Left renal pelvis (tissue), 4 donors: ENCODE measurements at places on chromosomes 6 and 20.
A peak's percentile ranks its signal among the peaks of the same experiment; 100 is the strongest.

- DNase-seq, result no peak
Measured at GRCh38 chr20:50376888-50377459, 133.2 kb upstream of the PTPN1 start.

DNA sequence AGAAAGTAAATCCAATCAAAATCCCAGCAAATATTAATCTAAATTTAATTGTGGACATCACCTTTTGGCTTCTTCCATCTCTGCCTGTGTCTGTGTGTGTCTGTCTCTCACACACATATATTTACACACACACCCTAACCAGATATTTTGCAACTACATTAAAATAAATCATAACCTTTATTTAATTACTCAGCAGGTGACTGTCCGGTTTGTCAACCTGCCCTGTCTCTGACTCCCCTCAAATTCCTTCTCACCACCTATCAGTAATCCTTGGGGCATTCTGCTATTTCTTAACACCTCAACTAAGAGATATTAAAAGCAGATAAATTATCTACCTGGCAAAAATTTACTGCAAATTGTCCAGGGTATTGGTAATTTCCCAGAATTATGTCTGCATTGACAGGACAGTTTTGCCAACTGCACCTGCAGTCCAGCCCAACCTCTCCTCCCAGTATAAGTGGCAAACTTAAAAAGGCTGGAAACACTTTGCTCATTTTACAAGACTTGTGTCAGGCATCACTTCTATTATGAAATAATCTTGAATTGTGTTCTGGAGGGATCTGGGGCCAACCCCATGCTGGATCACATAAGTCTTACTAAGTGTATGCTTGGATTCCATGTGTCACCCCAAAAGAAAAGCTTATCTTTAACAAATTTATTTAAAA is 216.1 kb downstream of the GMDS start:
- no peak for DNase-seq

DNA sequence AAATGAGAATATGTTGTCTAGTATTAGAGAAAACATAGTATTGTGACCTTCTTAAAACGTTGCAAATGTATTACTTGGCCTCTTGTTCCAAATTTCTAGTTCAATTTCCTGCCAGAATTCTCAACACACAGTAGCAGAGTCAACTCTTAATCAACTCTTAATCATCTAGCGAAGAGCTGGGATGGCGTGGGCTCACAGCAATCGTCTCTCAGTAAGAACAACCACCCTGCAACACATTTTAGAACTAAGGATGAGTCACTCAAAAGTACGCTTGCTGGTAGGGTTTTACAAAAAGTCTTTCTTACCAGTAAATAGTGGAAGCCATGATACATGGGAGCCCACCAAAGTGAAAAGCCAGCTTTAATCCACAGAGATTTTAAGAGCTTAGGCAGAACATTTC is 24.6 kb downstream of the GPR6 start:
- DNase-seq, result no peak

DNA sequence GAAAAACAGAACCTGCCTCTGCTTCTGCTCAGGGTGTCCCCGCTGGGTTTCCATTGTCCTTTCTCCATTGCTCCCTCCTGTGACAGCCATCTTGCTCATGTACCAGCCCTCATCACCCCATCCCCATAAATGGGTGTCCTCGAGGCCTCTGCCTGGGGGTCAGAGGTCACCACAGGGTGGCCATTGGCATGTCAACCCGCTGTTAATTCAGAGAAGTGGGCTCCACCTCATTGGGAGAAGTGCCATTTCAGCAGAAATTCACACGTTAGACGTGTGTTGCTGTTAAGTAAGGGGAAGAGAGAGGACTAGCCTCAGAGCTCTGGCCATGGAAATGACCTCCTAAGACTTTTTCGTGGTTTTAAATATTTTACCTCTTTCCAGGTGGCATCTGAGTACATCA is 71.9 kb downstream of the PTPN1 start:
- no peak for DNase-seq

GRCh38 chr20:3749689-3750531 is 17.4 kb downstream of the HSPA12B start:
- no peak for DNase-seq

- no peak for DNase-seq
Measured at GRCh38 chr6:113146878-113147277, 710.3 kb upstream of the MARCKS start.

DNA sequence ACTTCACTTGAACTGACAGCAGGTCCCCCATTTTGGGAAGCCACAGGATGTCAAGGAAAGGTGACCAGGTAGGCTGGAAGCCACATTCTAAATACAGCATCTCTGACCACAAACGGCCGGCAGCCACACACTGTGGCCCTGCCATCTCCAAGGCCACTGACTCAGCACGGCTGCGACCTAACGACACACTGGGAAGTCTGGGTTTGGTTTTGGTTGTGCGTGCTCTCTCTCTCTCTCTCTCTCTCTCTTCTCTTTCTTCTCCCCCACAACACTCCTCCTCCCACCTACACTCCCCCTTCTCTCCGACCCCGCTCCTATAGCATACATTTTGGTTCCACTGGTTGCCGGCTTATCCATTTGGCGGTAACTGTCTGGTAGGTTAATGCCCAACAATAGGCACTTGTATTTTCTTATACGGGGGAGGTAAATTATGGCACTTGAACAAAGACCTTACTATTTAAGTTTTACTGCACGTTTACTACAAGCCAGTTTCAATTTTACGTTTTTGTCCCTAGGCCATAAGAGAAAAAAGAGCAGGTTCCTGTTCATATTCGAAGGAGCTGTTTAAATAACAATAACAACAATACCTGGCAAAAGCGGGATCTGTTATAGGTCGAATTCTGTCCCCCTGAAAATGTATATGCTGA is 103.6 kb downstream of the GMDS start:
- no peak for DNase-seq

GRCh38 chr6:71527886-71528285 is 239.3 kb downstream of the OGFRL1 start:
- no peak for DNase-seq

GRCh38 chr20:45433316-45433715 is 17.4 kb downstream of the PIGT start:
- no peak for DNase-seq

DNA sequence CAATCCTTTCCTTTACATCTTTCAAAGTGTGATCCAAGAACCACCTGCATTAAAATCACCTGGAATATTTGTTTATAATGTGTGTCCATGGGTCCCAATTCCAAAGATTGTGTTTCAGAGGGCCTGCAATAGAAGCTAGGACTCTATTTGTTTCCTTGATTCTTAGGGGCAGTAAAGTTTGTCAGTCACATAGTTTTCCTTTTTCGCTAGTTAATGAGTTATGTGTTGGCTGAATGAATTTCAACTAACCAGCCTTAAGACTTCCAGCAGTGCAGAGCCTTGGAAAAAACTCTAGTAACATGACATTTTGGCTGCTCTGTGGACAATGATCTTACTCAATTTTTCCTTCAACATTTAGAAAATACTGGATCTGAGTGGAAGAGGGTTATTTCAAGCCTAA is 11.3 kb downstream of the FAM217A start:
- no peak for DNase-seq

GRCh38 chr6:45109551-45109950 is 218.6 kb upstream of the RUNX2 start:
- no peak for DNase-seq

DNA sequence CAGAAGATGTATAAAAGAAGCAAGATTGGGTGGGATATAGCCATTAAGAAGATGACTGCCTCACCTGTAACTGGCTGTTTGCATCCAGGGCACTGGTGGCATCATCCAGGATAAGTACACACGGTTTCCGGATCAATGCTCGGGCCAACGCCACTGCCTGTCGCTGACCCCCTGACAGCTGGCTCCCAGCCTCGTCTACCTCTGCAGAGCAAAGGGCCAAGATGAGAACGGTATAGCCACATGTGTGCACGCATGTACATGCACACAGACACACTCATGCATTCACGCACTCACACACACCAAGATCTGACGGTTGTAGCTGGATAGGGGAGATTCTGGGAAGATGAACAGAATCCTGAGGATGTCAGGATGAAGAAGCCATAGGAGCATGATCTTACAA is 3.2 kb upstream of the PSMB8 start:
- DNase-seq, result no peak

DNA sequence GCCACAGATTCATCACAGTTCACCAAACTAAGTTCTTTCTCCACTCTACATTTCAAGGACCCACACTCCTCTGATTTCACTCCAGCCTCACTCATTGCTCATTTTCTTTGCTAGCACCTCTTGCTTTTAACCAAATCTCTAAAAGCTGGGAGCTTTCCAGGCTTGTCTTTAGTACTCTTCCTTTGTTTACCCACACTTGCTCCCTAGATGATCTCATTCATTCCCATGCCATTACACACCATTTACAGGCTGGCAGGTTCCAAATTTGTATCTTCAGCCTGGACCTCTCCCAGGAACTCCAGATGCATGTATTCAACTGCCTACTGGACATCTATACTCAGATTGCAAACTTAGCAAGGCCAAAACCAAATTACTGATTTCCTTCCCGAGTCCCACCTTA is 5.3 kb upstream of the GUCA1B start:
- no peak for DNase-seq

DNA sequence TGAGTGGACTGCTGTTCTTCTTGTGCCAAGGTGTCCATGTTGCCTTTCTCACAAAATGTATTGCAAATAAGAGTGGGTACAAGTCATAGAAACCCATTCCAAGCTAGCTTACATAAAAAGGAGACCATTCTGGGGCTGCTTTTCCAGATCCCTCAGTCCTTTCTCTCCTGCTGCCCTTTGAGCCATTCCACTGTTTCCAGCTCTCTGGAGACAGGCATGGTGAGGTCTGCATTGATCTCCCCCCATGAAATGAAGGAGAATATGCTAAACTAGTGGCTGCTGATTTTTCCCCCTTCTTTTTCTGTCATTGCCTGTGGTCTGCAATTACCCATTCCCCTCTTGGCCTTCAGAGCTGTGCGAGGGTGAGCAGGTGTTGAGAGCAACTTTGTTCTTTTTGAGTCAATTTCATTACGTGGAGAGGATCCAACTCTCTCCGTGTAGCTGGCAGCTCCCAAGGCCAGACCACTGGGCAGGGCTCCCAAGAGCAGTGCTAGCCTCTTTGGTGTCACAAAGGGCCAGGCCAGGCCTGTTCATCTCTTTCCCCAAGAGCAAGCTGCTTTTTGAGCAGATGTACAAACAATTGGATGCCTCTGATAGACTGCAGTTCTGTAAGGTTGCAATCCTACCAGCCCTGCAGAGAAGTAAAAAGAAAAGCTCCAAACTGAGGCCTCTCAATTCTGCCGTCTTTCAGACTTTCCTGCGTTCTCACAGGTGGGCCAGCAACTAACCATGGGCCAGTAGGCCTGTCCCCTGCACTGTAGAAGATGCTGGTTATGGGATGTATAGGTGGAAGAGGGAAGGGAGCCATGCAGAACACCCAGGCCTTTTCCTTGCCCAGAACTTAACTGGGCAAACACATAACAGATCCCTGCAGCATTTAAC is 96.1 kb upstream of the ARMC2 start:
- no peak for DNase-seq

DNA sequence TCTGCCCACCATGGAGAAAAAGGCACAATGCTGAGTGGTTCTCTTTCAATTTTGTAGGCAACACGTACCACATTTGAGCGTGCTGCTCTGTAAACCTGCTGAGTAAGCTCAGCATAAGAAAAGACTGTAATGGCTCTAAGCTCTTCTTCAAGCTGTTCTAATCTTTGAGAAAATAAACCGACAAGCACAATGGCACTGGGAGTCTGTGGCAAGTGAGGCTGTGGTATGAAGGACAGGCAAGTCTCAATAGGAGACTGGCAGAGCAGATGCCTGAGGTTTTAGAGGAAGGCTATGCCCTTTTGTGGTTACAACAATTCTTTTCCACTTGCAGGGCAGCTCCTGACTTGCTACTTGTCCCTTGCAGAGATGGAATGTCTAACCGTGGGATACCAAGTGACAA is 136.7 kb upstream of the EXOC2 start:
- DNase-seq, result no peak

DNA sequence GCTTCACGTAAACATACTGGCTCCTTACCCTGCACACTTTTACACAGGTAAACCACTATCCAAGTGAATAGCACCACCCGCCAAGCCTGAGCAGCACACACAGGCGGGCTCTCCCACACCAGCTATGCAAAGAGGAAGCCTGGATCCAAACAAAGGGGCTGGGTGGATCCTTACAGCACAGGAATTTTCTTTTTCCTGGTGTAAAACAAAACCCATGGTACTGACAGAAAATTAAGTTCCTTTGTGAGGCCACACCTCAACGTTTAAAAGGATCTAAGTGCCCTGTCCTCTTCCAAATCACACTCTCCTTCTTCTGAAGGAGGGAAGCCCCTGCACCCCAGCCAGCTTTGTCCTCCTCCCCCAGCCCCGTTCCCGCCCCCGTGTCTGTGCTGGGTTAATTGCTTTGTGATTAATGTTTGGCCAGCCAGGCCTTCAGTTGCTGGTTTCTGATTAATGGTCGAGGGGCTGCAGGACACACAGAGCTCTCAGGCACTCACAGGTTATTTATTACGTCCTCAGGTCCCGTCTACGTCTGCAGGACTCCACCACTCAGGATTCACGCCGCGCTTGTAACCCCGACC is 6.1 kb downstream of the DACT2 start:
- DNase-seq, result peak; percentile 75

DNA sequence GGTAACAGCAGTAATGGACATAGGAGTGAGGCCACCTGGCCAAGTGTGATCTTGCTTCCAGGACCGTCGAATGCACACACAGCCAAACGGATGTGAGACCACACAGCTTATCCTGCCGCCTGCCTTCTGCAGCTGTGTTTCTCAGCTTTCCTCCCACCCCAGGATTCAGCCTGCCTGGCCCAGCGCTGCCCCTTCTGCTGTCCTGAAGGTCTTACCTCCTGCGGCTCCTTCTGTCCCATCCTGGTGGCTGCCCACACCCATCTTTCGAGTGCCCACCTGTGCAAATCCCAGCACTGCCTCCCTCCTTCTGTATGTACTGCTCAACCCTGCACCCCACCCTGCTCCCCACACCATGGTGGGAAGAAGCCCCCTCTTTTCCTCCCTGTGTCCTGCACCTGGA is 49.4 kb upstream of the DACT2 start:
- DNase-seq, result no peak

- DNase-seq, result no peak
Measured at GRCh38 chr6:7496266-7496875, 45.1 kb upstream of the DSP start.

DNA sequence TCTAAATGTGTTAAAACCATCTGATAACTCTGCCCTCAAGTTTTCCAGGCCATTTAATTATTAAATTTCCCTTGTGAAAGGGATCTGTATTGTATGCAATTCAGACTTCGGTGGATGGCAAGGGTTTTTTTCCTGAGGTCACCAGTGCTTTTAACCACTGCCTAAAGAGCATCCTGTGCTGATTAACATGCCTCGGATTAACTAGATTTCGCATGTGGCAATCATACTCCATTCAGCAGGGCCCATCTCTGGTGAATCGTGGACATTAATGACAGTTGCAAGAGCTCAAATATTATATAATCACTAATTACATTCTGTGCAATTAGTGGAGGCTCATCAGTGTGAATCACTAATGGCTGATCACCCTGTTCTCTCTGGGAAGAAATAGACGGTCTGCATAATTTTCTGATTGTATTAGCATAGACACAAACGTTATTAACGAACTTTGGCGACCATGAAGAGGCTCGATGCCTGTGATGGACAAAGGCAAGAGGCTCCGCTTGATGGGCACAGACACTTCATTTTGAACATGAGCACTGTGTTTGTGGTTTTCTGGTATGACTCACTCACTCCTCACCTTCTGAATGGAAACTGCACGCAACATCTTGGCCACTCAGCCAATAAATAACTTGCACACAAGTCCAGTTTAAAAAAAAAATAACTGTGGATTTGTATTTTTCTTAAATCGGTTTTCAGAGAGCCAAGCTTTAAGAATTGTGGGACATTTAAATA is 31.4 kb downstream of the LINC00237 start:
- DNase-seq, result no peak
